HFFc6 (cell line): ENCODE measurements at places on chromosomes 16 and 17.

DNA sequence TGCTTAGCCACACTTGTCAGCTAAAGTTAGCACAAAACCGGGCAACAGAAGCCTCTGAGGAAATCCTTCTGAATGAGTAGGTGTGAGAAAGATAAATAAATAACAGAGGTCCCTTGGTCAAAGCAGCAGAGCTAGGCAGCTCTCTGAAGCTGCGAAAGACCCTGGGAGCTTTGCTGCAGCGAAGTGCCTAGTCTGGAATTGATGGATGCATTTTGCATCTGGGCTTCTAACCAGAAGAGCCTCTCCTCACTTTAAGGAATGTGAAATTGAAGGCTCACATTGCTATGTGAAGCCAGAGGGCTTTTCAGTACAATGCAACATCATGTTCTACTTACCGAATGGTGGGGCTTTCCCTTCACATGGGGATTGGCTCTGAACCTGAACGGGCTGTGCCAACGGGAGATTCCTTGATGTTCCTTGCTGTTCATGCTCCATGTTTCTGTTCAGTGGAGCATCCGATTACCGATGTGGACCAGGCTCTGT lies 274.6 kb downstream of the HS3ST3B1 start:
- DNase-seq, result no peak

DNA sequence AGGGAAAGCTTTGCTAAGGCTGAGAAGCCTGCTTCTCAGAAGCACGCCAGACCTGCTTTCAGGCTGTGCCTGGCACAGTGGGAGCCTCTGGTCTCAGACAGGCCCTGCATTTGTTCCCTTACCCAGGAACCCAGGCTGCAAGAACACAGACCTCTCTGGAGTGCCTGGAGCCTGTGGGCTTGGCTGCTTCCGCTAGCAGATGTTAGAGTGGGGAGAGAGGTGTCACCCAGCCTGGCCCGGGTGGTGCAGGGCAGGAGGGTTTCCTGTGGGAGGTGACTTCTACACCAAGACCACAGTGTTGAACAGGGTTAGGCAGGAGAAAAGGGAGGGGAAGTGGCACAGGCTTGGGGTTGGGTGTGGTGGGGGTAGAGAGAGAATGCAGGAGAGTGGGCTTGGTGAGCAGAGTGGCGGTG lies 35.8 kb upstream of the ADGRG1 start:
- DNase-seq, result no peak

DNA sequence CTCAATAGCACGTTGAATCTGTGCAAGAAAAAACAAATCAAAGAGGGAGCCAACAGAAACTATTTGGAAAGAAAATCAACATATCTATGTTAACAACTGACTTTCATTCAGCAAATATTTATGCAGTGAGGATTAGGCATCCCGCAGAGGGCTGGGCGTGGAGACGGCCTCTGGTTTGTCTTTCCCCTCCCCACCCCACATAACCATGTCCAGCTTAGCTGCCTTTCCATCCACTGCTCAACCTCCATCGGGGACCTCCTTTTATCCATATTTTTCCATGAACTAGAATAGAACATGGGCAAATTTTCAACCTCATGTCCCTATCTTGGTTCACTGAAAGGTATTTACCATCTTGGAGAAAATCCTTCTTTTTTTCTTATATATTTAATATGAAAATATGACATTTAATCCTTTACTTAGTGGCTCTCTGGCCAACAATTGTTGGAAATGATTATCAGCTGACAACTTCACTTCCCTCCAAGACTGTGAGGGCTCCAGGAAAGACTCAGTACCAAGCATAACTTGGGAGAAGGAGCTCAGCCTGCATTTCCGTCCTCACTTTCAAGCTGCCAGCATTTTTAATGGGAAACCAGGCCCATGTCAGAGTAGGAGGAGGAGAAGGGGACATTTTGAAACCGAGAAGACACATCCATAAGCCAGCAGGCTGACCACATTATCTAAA lies 462.6 kb upstream of the MAF start:
- DNase-seq, result no peak

DNA sequence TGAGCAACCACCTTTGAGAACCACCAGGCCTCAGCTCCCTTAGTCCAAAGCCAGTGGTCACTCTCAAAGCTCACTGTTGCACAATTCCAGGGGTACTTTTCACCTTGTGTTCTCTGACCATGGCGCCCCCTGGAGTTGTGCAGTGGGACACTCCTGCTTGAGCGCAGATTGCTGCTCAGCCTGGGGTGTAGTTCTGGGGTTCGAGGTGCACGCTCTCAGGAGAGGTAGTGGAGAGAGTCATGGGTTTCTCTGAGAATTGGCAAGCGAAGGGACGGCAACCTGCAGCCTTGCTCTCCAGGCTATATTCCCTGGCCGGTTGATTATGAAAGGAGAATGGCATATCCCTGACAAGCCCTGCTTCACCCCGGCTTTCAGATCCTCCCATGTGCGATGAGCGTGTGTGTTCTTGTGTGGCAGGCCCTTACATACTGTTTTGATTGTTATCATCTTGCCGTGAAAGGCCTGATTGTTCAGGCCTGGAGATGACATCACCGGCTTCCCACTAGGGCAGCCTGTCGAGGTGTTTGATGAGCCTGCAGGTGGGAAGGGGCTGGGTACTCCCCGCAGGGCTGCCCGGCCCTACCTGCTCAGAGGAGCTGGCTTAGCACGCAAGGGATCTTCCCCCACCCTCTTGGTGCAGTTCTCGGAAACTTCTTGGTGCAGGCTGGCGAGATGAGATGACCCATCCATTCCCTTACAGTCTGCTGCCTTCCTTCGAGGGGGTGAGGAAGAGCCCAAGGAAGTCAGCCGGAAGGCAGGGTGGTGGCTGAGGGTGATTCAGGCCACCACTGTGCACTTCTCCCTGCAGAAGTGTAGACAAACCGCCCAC lies 431.2 kb downstream of the SLC39A11 start:
- DNase-seq, result no peak

DNA sequence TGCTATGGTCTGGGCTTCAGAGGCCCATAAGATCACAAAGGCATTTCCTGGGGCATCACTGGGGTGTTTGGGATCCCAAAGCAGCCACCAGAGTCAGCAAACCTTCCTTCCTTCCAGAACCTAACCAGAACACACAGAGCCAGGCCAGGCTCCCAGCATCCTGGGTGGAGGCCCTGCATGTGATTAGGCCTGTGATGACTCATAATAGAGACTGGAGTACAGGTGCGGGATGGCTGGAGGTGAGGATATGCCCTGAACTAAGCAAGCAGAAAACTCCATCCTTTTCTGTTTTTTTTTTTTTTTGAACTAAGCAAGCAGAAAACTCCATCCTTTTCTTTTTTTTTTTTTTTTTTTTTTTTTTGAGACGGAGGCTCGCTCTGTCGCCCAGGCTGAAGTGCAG lies 17.7 kb upstream of the GFOD2 start:
- DNase-seq, result no peak

DNA sequence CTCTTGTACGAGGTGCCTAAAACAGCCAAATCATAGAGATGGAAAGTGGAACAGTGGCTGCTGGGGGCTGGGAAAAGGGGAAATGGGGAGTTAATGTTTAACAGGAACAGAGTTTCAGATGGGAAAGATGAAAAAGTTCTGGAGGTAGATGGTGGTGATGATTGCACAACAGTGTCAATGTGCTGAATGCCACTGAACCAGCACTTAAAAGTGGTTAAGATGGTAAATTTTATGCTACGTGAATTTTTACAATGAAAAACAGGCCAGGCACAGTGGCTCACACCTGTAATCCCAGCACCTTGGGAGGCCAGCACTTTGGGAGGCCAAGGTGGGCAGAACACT lies 130.4 kb downstream of the C16orf78 start:
- DNase-seq, result no peak

- no peak for DNase-seq
Observed at GRCh38 chr17:80432961-80433550, 18.1 kb downstream of the ENDOV start.

DNA sequence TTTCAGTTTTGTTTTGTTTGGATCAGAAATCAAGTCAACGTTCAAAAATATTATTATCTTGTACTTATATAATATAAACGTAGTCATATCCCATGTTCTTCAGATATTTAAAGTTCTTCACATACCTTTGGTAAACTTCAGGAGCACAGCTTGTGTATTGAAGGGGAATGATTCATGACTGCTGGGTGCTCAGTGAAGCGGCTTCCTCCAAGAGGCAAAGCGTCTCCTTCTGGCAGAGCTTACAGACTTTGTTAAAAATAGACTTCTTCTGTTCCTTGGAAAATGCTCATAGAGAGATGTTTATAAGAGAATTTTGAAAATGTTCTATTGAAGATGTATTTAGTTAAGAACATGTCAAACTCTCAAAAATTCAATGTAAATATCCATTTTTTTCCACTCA lies 155.6 kb upstream of the CNTNAP4 start:
- no peak for DNase-seq

- no peak for DNase-seq
Observed at GRCh38 chr16:86299882-86300610, 210.3 kb upstream of the FOXF1 start.

DNA sequence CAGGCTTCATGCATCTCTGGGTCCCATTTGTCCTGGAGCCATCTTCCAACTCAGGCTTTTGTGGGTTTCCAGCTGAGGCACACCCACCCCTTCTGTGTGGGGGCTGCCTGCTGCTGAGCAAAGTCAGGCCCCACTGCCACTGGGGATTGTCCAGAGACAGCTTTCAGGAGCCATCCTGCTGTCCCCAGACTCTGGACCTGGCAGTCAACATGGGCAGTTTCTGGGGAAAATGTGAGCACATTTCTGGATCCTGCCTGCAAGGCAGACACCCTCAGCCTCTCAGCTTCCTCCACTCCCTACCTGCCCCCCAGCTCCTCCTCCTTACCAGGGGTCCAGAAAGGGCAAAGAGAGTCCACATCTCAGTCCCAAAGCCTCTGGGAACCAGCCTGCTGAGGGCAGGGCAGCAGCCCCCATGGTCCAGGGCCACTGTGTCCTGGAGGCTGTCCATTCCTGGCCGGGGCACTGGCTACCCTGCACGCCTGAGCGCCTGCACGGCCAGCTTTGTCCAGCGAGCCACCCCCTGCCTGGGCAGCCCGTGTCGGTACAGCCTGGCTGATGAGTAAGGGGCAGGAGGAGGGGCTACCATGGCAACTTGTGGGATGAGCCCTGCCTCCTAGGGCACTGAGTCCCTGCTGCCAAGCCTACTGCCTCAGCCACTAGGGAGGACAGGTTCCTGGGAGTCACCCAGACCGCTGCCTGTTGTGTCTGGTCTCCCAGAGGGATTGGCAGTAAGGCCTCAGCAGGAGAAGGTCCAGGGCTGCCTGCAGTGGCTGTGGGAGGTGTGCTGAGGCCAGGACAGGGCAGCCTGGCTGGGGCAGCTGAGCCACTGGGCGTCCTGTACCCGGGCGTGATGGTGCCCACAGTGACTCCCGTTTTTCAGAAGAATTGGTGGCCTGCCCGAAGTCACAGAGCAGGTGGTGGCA lies at the start of gene SLC47A2:
TSS of gene SLC47A2 (minus strand) at position 477 of the 923 bp plus-strand sequence. CDS start at position 448, 29 bp downstream.
- no peak for DNase-seq

- no peak for DNase-seq
Observed at GRCh38 chr17:6701719-6702118, 11.4 kb downstream of the SLC13A5 start.

- no peak for DNase-seq
Observed at GRCh38 chr17:39765175-39765574, 27.4 kb downstream of the GRB7 start.

- DNase-seq, result no peak
Observed at GRCh38 chr17:21510686-21511362, 134.7 kb downstream of the KCNJ12 start.

DNA sequence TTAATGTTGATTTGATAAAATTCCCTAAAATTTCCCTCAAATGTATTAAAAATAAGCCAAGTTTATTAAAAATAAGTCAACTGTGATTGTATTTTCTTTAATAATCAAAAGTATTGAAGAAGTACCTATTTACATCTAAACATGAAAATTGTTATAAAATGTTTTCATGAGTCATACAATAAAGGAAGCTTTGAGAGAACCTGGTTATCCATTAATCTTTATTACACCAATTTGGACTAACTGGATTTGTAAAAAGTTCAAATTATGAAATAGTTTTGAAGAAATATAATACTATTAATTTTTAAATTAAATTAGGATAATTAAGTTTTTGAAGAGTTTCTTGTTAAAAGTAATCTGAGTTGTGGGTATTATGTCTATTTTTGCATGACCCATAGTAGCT lies 63.8 kb downstream of the COX10 start:
- no peak for DNase-seq

- DNase-seq, result no peak
Observed at GRCh38 chr17:42092939-42093338, 5.3 kb downstream of the ZNF385C start.

- DNase-seq, result no peak
Observed at GRCh38 chr16:55982597-55982996, 107.4 kb upstream of the CES5A start.

DNA sequence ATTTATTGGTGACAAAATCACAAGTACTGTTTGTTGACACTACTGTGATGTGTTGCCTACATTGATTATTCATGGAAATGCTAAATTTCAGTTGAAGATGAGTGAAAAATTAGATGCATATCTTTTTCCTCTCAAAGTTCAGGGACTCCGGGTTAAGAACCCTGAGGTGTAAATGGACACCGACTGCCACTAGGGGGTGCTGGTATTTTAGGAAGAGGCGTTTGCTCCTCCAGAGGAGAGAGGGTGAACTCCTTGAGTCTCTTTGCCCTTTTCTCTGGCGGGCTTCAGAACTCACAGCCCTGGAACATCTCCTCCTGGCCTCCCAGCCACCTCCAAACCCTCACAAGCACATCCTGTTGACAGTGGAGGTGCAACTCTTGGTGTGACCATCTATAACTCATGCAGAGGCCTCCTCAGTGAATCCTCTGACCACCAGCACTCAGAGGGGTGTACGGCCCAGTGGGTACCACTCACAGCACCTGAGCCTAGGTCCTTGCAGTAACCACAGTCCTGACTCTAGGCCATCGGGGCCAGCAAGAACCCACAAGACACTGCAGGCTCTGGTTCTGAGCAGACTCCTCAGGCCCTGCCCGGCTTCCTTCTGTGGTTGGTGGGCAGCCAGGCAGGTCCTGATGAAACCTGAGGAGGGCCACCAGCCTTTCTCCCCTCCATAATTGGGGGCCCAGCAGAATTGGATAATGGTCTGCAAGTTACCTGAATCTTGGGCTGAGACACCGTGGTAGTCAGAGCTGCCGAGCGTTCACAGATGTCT lies 26.2 kb upstream of the PIK3R5 start:
- peak; percentile 42 for DNase-seq

DNA sequence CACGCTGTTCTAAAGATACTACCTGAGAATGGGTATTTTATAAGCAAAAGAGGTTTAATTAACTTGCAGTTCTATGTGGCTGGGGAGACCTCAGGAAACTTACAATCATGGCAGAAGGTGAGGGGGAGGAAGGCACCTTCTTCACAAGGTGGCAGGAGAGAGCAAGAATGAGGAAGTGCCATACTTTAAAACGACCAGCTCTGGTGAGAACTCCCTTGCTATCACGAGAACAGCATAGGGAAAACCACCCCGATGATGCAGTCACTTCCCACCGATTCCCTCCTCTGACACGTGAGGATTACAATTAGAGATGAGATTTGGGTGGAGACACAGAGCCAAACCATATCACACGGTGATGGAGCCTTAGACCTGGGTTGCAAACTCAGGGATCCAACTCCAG lies 317.5 kb upstream of the EEF2KMT start:
- no peak for DNase-seq

GRCh38 chr17:33207231-33207630 lies 85.9 kb downstream of the ASIC2 start:
- no peak for DNase-seq

GRCh38 chr17:29622337-29623282 lies at the start of gene CORO6:
Gene CORO6 (minus strand): TSS chr17:29622912. CDS start chr17:29621421, 1,491 bp downstream.
- DNase-seq, result peak; percentile 31
